WERI-Rb-1 (cell line): ENCODE measurements at places on chromosomes 2 and 18.

DNA sequence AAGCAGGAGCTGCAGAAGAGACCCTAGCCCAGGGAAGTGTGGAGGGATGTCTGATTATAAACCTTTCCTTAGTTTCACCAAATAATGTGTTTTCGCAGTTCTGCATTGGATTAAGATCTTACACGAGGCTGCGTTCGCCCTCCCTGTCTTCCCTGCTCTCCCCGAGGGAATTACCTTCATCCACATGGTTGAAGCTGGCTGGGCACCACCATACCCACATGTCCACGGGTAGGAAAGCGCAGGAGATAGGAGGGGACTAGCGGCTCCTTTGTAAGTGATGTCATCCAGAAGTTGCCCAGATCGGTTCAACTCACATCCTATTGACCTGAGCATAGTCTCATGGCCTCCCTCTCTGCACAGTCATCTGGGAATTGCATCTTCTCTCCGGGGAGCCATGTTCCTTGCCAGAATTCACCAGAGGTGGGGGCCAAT lies 1.1 kb downstream of the TTL start:
- DNase-seq: peak; percentile 44

DNA sequence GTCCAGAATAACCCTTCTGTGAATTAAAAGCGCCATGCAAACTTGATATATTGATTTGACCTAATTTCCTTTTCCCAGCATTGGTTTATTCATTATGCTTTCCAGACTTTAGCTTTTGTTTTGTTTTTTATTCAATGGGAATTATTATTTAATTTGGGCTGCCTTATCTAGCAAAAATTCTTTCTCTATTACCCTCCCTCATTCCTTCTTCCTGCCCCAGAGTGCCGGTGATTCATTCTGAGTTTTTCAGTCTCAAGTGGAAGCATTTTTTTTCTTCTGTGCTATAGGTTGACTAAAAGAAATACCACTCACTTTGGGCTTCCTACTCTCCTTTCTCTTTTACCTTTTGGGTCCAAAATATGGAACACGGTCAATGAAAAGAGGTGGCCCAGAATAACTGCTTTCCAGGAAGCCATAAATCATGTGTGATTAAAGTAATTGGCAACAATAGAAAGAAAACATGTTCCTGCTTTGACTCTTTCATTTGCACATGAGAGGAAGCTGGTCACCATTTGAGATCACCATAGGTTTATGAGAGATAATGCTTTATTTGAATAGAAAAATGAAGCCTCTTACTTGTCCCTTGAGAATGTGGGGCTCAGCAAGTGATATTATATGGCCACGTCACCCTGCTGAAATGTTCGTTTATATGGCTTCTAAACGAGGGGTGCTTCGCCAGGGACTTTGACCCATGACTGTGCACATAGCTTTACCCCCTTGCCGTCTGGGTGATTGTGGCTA lies 422.8 kb upstream of the ZEB2 start:
- no peak for DNase-seq

- DNase-seq: no peak
Observed at GRCh38 chr18:10805587-10806118, 279.8 kb downstream of the NAPG start.

DNA sequence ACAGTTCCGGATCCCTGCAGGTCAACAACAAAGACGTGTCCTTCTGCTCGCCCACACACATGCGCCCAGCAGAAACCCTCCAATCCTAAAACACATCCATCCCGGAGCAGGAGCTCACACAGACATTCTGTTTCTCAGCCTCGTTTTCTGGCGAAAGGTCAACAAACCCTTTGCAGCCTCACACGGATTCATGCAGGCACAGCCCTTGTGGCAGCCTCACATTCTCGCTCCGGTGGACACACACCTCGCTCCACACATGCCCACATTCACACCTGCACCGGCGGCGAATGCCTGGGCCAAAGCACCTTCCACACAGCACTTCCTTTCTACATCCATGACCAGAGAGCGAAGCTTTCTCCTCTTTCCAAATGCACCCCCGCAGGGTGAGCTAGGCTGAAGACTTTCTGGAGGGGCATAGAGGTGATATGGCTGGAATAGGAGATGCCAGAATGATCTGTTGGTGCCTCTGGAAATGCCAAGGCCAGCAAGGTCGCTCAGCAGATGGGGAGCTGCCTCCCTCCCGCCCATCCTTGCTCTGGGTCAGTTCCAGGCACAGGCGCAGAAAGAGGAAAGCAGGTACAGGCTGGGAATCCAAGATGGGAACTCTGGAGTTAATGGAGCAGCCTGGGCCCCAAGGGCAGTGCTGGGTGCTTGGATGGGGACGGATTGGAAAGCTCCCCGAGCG lies 88.8 kb downstream of the CELF4 start:
- DNase-seq: no peak

DNA sequence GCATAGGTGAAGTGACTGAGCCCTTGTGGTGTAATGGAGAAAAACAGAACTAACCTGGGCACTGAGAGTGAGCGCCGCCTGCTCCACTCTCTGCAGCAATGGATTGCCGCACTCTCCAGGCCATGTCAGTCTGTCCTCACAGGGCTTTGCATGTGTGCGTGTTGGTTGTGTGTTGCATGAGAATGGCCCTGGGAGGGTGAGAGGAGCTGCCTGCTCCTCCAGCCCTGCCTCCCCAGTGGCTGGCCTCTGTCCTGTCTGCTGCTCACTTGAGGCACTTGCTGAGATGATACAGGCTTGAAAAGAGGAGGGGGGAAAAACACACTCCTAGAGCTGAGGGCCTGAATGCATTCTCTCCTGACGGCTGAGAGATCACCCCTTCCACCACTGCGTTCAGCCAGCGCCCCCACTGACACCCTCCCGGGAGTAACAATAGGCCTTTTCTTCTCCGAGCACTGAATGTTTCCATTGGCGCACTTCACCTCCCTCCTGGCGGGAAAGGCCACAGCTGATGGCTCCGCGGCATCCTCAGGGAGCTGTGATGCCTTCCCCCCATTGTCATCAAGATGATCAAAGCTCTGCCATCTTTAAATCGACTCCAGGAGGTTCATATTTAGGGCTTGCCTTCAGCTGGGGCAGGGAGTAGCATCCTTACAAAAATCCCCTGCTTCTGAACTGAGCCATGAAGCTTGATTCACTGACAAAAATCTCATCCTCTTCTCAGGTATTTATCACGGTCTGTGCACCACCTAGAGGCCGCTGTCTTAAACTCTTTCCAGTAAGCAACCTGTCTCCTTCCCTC lies 49.9 kb upstream of the DAPL1 start:
- peak; percentile 69 for DNase-seq

- peak; percentile 68 for DNase-seq
Observed at GRCh38 chr2:160109939-160110673, 47.7 kb upstream of the PLA2R1 start.

DNA sequence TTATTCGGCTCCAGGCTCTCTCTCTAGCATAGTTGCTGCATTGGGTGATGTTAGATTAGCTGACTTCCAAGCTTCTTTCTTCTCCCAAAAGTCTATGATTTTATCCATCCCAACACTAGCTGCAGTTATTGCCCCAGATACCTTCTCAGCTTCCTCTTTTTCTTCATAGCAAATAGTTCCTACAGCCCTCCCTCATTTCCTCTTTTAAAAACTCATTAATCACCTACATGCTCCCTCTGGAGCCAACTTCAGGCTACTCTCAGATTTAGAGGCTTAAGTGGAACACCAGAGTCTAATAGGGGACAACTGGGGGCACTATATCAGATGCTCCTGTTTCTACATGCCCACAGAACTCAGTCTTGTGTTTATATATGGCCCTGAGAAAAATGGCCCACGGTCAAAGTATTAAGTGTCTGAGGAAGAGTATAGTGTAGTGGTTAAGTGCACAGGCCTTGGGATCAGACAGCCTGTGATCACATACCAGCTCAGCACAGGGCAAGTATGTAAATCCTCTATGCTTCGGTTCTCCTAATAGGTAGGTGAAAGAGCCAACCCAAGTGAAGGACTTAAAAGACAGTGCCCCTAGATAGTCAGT lies 241.9 kb upstream of the SLC14A2 start:
- DNase-seq: no peak

DNA sequence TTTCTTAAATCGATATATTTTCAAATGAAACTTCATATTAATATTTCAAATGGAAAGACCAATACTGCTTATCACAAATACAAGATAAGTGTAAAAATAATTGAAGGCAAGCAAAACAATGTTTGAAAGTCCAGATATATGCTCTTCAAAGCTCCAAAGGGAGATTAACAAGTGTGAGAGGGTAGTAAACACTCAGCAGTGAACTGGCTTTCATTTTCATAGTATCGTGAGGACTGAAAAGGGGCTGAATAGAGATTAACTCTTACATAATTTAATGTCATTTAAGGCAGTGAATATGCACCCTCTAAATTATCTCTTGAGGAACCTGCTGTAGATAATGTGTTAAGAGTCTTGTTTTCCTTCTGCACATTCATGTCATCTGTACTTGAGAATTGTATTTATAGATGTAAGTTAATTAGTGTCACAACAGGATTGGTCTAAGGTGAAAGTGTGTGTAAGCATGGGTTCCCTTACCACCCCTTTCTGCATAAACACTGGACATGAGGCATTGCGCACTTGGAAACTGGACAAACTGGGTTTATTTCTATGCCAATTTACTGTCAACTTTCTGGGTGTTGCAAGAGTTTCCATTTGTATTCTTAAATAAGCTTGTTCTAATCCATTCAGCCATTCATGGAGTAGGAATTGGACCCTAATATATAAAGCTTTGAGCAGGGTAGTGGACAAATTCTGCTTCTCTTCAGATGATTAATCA lies 76.7 kb upstream of the SESTD1 start:
- no peak for DNase-seq

DNA sequence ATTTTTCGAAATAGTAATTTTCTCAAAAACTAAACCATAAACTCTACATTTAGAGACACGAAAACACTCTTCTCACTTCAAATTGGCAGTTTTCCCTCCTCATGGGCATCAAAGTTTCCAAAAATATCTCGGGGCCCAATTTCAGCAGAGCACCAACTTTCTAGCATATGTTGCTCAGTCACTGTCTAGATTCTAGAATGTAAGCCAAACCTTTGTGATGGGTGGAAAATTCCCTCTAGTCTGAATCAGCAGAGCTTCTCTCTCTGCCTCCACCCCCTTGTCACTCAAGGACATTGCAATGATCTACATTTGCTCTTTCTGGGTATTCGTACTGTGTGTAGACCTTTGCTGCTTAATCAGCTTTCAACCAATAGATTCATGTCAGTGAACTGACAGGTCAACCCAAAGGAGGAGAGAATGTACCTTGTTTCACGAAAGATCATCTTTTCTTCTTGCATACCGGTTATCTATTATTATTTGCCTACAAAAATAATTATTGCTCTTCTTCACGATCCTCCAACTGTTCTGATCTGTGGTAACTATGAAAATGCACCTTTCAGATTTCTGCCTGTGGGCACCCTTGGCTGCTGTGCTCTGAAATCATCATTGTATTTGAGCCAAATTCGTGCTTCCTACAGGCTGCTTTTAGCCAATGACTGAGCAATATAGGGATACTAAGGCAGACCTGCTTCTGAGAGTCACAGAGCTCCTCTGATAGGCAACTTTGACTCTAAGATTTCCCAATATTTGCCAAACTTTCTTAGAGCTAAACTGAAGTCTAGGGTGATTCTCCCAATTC lies 38.7 kb upstream of the GLS start:
- no peak for DNase-seq

- peak; percentile 65 for DNase-seq
Observed at GRCh38 chr18:35174093-35174731, 66.6 kb upstream of the ZNF397 start.

DNA sequence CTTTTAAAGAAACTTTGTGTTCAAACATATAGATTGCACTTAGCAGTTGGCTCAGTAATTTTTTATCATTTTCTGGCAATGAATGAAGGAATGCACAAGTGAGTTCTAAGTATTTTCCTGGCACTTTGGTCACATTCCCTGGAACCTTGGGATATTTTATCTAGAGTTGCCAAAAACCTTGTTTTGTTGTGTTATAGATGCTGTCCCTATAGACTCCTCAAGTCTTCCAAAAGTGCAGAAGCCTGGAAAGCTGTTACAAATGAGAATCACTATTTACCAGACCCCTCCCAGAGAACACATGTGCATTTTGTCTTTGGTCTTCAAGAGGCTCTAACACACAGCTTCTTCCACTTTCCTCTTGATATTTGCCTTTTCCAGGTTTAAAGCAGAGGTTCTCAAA lies 108.3 kb downstream of the RND3 start:
- no peak for DNase-seq

DNA sequence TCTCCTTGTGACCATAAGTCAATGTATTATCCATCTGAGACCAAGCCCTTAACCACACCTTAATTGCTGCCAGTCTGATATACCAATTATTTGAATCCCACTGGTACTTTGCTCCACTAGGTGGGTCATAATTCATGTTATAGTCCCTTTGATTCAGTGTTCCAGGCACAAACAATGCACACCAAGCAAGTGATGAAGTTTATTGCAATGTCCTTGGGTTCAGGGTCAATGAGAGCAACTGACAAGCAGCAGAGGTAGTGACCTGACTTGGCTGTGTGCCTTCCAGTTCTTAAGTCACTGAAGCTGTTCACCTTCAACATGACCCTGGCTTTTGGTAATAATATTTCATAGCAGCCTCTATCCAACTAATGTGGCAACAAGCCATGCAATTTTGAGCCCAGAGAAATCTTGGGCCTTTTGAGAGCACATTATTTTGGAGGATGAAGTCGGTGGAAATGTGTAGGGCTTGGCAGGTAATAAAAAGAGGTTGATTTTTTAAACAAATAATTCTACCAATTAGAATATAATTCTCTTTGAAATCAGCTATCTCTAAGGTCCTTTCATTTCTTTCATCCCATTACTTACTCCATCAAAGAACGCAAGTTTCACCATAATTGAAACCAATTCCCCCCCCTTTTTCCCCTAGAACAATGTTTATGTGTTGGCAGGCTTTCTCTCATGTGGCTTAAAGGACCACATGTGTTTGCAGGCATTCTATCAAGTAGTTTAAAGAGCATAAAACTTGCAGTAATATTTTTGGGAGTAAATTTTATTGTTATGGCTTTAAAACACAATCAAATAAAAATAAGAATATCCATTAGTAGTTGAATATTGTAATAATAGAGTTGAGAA lies 3.1 kb upstream of the CPO start:
- DNase-seq: no peak

- DNase-seq: no peak
Observed at GRCh38 chr18:54984908-54985307, 25.6 kb upstream of the CCDC68 start.

DNA sequence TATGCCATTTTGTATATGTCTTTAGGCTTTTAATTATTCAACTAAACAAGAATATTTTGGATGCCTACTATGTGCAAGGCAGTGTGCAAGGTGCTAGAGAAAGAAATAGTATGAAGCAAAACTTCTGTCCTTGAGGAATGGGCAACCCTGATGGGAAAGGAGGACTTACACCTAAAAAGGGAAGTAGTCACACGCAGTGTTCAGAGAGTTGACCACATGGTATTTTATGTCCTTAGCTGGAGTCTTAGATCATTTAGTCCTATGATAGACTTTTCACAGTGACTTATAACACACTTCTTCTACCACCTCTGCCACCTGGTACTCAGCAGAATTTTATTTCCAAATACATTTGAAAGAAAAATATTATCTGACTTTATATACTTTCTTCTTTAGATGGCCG lies 291.6 kb downstream of the PLCL1 start:
- no peak for DNase-seq

DNA sequence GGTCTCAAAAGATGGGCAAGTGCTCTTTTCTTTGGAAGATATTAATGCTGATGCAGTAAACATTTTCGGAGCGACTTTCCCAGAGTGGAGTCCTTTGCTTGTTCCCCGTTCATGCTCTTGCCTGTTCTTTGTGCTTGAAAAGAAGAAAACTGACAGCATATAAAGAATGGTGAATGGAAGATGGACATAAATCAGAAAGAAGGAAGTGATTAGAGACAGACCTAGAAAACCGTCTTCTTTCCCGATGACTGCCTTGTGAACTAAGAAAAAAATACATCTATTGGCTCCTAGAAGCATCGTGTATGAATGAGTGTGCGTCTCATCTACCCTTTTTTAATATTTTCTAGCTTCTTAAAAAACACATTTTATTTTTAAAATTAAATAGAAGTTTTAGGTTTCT lies 740.1 kb upstream of the FANCL start:
- no peak for DNase-seq
